ENCODE measurements at places on chromosomes 2 and 18.

DNA sequence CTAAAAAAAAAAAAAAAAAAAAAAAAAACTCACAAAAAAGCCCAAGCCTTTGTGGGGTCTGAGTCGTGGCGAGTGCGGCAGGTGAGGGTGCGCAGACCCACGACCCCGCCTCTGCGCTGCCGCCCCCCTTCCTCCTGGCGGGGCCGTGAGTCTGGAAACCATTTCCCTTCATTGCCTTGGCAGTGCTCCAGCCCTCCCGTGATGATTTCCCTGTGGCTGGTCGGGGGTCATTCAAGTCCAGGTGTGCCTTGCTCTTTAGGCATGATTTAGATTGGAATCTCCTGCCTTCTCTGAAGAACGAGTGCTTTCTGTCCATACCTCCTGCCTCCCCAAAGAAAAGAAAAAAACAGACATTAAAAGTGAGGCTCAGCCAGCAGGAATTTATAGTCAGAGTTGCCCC is 161.8 kb downstream of the FAM210A start:
- no peak for DNase-seq

DNA sequence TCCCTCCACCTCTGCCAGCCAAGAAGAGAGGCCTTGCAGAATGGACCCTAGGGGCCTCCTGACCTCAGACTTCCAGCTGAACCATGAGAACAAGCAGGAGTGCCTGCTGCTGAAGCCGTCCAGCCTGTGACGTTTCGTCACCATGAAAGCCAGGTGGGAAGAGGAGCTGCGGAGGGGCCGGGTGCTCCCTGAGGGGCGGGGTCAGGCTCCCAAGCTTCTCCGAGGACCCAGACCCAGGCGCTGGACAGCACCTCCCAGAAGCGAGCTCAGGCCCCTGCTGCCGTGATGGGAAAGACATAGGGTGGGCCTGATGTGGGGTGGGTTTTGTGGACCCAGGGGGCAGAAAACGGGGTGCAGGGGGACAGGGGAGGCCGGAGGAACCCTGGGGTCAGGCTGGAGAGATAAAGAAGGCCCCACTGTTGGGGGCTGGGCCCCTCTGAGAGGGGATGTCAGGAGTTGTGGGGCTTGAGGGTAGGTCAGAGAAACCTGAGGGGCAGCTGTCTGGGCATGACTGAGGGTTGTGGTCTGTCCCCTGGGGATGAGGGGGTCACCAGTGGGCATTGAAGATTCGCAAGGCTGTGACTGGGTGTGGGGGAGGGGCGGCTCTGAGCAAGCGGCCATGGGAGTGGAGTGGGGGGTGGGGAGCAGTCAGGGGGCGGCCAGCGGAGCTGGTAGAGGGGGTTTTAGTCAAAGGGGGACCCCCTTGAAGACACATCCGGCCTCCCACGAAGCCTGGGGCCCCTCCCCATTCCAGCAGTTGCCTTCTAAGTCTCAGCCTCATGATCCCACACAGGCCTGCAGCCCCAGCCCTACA is 73.4 kb upstream of the ODC1 start:
- DNase-seq: no peak

DNA sequence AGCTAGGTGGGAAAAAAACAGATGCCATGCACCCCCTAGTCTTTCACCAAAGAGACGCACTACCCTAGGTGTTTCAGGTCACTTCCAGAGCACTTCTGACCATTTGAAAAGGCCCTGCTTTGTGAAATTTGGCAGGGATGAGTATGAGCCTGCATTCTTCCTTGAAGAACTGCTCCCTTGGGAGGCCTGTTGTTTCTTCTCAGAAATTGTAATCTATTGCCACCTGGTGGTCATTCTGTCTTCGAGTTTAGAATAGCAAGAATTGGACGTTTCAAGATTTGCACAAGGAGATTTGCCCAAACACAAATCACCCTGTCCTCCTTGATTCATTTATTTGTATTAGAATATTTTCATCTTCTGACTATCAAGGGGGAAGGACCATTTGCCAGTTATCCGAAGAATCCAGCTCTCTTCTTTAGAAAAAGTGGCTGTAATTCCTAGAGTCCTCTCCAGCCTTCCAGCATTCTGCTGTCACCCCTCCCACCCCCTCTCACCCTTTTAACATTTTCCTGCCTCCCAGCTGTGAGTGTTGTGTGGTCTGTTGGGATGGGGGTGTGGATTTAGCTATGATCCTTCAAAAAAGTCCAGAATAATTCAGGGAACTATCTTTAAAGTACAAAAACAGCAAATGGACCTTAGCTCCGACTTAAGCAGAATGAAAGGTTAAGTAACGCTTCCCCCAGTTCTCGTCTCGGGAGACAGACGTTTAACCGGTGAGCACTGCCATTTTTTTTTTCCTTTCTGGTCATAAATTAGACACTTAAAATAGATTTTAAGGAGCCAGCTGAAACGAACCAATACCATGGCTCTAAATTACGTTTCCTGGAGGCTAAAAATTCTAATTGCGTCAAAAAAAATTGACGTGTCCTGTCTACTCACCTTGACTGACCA is 3.7 kb upstream of the GAD1 start:
- DNase-seq: no peak

- DNase-seq: no peak
Measured at GRCh38 chr2:216164576-216164975, 55.4 kb downstream of the XRCC5 start.

- no peak for DNase-seq
Measured at GRCh38 chr2:74715880-74716279, 61.8 kb downstream of the SEMA4F start.

GRCh38 chr2:96374211-96374951 is 38.8 kb downstream of the NCAPH start:
- DNase-seq: no peak

- DNase-seq: no peak
Measured at GRCh38 chr2:128612628-128613027, 294.0 kb upstream of the HS6ST1 start.

DNA sequence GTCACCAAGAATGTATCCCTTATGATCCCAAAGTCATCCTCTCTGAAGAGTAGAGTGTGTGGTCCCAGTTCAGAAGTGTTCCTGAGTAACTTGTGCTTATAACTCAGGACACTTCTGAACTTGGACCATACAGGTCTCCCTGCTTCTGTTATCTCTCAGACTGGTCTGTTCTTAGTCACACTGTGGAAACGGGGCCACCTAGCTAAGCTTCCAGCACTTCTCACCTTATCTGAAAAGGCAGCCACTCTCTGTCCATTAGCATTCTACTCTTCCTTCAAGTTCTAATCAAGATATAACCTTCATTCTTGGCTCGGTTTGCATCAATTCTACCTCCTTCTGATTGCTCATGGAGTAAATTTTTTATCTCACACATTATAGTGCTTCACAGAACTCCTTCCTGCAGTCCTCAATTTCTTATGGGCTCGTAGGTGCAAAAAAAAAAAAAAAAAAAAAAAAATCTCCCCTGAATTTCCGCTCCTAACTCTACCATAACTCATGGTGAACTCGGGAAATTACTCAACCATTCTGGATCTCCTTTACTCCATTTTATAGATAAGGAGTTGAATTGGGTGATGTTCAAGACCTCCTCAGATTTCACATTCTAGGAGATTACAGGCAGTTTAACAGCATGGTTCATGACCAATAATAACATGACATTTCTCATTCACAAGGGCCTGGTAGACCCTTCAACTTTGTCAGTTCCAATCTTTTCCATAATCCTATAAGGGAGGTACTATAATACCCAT is 108.4 kb downstream of the TACR1 start:
- DNase-seq: no peak

DNA sequence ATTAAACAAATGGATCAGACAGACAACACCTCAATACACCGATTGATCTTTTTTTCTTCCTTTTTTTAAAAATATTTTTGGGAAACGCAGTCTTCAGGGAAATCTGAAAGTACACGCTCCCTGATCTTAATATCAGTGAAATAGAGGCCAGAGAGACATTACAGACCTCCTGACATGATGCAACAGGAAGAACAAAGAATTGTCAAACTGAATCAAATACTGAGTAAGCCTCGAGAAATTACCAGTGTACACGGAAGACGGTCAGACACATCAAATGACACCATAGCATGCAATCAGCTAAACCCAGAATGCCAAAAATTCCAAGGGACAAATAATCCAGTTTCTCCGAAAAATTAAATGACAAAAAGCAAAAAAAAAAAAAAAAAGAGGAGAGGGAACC is 80.2 kb upstream of the NFU1 start:
- DNase-seq: no peak

DNA sequence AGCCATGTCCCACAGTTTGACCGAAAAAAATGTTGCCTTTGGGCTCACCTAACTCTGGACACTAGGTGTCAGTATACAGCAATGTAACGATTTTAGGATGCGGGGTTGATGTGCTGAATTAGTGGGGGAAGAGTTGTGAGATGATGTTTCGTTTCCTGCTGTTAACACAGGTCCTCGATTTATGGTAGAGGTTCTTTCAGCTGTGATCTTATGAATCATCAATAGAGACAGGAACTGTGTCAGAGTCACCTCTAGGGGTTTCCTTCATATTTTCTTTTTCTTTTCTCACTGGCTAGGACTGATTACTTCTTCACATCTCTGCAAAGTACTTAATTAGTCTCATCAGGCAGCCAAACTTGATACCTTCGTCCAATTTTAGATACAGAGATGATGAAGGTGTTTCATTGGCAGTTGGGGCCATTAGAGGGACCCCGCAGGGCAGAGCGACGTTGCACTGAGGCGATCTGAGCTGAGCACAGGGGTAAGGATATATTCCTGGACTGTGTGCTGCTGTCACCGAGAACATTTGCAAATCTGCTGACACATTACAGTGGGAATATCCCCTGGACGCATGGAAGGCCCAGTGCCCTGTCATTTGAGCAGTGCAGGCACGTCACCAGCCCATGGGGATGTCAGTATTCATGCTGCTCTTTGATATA is 10.2 kb upstream of the MMADHC start:
- DNase-seq: peak; percentile 29

DNA sequence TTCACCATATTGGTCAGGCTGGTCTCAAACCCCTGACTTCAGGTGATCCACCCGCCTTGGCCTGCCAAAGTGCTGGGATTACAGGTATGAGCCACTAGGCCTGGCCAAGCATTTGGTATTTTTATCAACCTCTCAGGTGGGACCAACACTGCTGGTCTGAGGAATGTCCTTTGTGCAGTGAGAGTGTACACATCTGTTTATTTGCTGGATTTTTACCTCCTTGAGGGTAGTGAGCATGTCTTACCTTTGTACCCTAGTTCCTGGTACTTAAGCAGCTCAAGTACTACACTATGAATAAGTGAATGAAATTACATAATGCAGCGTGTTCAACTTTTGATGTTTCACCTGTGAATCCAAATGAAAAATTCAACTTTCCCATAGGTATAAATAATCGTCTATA is 29.8 kb downstream of the SOS1 start:
- no peak for DNase-seq

All from progenitor cell of endocrine pancreas (in vitro differentiated cells).